Right ventricle myocardium inferior (tissue), 1 donor: ENCODE measurements at places on chromosomes 13 and 19. TPM values are rescaled to one million over a fixed set of nuclear protein-coding genes. Genes with fewer than 3 reads are reported as not detected.

The TNFRSF19 gene
- 36.5 TPM for total RNA-seq

- DNase-seq, result no peak
Measured at GRCh38 chr13:71814806-71815360, 52.1 kb downstream of the DACH1 start.

- DNase-seq, result no peak
Measured at GRCh38 chr13:108984251-108984920, 355.0 kb downstream of the MYO16 start.

- no peak for DNase-seq
Measured at GRCh38 chr13:33785384-33785783, 32.6 kb upstream of the RFC3 start.

The CERS4 gene
- total RNA-seq, result 21.4 TPM

The ZNF541 gene
- 1.2 TPM for total RNA-seq
